ENCODE measurements at places on chromosomes 6 and 20.

- peak; percentile 61 for DNase-seq
Measured at GRCh38 chr20:31740208-31740607, 1.1 kb downstream of the TPX2 start.

GRCh38 chr6:137743493-137743892 is 123.6 kb upstream of the TNFAIP3 start:
- no peak for DNase-seq

- no peak for DNase-seq
Measured at GRCh38 chr6:119453242-119454200, 104.0 kb upstream of the MAN1A1 start.

DNA sequence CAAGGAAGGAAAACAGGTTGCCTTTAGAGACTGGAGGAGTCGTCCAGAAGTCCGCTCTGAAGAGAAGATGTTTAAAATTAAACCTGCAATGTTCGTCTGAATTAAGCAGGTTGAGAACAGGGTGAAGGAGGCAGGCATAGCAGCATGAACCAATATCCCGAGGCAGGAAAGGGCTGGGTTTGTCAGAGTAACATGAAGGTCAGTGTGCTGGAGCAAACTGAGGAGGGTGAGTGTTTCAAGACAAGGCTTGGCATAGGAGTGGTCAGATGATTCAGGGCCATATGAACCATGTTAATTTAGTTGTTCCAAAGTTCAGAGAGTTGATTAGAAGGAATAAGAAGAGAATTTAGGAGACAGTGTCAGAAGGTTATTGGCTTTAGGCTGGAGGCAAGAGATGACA is 93.3 kb downstream of the UTRN start:
- DNase-seq = no peak

GRCh38 chr6:20900389-20901160 is 366.3 kb downstream of the CDKAL1 start:
- DNase-seq = no peak

DNA sequence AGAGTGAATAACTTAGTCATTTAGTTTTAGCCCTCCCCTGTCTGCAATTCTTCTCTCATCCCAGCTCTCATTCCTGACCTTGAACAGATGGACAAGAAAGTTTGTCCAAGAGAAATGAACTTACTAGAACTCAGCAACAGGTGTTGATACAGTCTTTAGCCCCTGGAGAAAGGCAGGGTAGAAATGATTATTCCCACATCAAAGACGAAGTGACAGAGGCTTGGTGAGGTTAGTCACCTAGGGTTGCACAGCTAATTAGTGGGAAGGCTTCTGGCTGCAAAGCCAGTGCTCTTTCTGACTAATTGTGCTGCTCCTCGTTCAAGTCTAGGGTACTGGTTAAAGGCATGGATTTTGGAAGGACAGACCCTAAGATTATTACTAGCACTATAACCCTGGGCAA is 4.5 kb downstream of the ZDHHC14 start:
- peak; percentile 73 for DNase-seq

GRCh38 chr6:109093732-109094415 is 772 bp downstream of the SESN1 start:
- DNase-seq = no peak

GRCh38 chr20:297925-298775 is 780 bp downstream of the ZCCHC3 start:
- DNase-seq = peak; percentile 88

- DNase-seq = no peak
Measured at GRCh38 chr6:37967651-37968050, 148.1 kb downstream of the ZFAND3 start.

DNA sequence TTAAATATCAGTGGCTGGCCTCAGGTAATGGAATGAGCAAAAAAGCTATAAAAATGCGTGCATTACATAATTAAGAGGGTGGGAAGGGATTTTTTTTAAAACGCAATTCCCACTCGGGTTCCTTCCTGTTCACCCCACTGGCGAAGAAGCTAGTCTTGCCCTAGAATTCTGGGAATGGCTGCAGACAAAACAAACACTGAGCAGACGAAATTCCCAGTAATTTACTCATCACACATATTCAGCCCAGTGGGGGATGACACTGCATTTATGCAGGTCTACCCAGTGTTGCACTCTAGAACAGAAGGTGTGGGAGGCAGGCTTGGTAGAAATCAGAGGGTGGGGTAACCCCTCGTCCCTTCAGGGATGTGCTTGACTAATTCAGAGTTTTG is 2695.0 kb upstream of the DEFB115 start:
- no peak for DNase-seq

DNA sequence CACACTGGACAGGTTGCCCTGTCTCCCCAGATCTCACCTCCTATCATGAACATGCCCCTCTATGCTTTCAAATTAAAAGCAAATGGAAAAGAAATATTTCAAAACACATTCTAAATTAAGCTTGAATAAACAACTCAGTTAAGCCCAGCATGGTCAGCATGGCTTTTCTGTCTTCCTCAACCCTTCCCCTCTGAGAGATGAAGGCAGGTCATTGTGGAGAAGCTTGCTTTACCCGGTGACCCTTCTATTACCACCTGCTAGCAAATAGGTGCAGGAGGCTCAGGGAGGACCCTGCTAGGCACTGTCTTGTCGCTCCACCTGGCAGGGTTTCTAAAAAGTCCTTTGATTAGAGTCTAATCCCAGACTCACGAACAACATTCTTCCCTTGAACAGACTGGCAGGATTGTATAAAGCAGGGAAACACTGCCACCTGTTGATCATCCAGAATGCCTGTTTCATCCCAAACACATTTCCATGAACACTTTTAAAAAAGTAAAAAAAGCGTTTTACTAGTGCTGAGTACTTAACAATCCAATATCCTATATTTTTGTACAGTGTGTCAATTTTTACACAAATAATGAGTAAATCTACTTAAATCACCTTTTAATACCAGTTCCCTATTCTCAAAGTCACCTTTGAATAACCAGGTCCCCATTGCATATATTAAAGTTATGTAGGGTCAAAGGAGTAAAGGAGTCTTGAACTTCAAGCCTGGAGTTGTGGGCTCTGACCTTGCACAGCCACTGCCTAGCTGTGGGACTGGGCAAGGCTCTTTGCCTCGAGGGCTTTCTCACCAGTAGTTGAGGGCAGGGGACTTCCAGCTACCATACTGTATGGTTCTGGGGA is 75.5 kb downstream of the GPR6 start:
- peak; percentile 50 for DNase-seq

DNA sequence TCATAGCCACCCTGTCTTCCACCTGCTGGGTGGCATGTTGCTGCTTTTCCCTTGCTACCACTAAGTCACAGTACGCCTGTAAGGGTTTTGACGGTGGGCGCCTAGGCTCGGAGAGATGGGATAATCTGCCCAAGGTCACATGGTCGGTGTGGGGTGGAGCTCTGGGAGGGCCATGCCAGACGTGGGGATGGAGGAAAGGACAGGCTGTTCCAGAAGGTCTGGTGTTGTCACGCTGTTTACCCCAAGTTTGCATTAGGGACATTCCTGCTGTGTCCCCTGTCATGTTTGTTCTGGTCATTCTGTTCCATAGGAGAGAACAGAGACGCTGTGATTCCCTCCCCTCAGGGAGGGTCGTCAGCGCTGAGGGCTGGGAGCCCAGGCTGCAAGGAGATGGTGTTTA is 16.1 kb downstream of the IP6K3 start:
- DNase-seq = no peak

All from SW480 (cell line).